ENCODE measurements at places on chromosomes 11 and 22. TPM values are rescaled to one million over a fixed set of nuclear protein-coding genes. Genes with fewer than 3 reads are reported as not detected.

TRMU gene
- total RNA-seq, result 66.6 TPM

CCDC116 gene
- 0.86 TPM for total RNA-seq

SHISAL1 gene
- not detected for total RNA-seq

C11orf98 gene
- 212 TPM for total RNA-seq

YPEL4 gene
- total RNA-seq, result 0.05 TPM

KIRREL3 gene
- total RNA-seq, result not detected

ZNF215 gene
- 0.05 TPM for total RNA-seq

AQP11 gene
- total RNA-seq, result 0.26 TPM

FLRT1 gene
- not detected for total RNA-seq

BRD1 gene
- total RNA-seq, result 34.9 TPM

TMEM45B gene
- 0.48 TPM for total RNA-seq

LRRN4CL gene
- total RNA-seq, result 0.33 TPM

USH1C gene
- not detected for total RNA-seq

GRCh38 chr22:25878933-25879332 lies 136.9 kb downstream of the MYO18B start:
- DNase-seq, result no peak

GRCh38 chr22:22243033-22243680 lies 1.4 kb upstream of the VPREB1 start:
- DNase-seq, result no peak

- no peak for DNase-seq
Measured at GRCh38 chr11:73507086-73507485, 90.8 kb downstream of the FAM168A start.

DNA sequence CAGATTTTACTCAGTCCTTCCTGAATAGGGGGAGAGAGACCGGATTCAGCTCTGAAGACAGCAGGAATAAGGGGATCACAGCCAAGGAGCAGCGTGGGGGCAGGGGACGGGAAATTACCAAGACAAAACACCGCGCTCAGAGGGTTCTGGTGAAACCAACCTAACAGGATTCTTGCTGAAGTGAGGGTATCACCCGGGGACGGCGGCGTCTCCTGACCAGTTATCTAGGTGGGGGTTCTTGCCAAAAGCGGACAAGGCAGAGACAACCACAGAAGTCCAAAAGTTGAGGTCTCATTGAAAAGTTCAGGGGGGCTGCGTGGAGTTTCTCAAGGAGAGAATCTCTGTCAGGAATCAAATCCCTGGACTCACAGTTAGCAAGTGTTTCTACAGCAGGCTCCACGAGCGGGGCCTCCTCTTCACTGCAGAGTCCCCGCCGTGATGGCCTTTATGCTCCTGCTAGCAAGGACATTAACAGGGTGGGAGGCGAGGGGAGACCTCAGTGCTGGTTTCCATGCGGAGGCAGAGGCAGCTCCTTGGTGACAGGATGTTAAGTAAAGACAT lies 291.0 kb downstream of the BRD1 start:
- no peak for DNase-seq

DNA sequence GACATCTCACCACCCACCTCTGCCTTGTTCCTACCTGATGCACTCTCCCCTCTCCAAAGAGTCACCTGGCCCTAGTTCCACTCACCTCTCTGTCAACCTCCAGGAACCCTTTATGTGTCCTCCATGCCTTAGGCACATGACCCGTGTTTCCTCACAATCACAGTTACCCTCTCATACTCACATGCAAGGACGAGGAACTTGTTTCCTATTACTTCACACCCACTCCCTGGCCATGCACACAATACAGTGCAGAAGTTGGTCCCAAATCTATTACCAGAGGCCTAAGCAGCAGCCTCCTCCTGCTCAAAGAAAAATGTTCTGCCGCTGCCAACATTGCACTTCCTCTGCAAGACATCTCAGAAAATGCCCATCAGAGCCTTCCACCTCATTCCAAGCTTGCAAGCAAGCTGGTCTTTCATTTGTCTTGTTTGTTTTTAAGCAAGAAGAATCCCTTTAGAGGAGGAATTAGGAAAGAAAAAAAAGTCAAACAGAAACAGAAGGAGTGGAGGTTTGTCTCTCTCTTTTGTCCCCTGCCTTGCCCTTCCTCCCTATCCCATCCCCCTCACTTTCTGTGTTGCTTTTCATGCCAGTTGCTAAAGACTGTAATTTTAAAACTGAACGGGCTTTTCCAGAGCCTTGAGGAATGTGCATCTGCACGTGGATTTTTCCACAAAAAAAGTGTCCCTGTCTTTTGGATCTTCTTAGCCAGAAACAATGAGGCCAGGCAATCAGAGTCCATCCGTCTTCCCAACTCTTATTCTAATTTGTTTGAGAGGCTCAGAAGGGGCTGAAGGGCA lies 63.4 kb downstream of the KCNJ1 start:
- no peak for DNase-seq

DNA sequence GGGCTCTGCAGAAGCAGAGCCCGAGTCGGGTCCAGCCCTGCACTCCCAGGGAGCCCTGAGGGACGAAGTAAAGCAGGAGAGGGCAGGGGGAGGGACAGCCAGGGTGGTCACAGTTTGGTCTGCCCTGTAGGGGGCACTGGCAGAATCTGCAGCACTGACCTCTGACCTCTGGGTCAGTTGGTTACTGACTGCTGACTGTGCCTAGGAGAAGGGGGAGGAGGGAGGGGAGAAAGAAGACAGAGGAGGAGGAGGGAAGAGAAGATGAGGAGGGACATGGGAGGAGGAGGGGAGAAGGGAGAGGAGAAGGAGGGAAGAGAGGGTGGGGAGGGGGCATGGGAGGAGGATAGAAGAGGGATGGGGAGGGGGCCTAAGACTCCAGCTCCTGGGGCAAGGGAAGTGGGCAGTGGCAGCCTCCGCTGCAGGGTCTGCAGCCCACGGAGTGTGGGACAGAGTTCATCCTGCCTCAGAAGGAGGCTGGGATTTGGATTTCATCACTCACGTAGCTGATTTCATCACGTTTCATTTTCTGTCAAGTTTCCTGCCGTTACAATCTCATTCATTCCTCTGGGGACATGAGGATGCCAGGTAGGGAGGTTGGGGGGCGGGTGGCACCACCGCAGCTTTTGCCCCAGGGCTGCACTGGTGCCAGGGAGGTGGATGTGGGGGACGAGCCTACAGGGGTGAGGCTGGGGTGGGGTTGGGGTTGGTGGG lies 55.2 kb downstream of the FLRT1 start:
- DNase-seq, result no peak

GRCh38 chr11:112903340-112903739 lies 57.9 kb upstream of the NCAM1 start:
- DNase-seq, result no peak

- peak; percentile 97 for DNase-seq
Measured at GRCh38 chr11:62787005-62787759, at the start of gene TMEM179B. TMEM179B (plus strand) TSS chr11:62787402; CDS start chr11:62787432, 30 bp downstream.

GRCh38 chr22:20548806-20549205 lies 41.4 kb downstream of the MED15 start:
- DNase-seq, result no peak

DNA sequence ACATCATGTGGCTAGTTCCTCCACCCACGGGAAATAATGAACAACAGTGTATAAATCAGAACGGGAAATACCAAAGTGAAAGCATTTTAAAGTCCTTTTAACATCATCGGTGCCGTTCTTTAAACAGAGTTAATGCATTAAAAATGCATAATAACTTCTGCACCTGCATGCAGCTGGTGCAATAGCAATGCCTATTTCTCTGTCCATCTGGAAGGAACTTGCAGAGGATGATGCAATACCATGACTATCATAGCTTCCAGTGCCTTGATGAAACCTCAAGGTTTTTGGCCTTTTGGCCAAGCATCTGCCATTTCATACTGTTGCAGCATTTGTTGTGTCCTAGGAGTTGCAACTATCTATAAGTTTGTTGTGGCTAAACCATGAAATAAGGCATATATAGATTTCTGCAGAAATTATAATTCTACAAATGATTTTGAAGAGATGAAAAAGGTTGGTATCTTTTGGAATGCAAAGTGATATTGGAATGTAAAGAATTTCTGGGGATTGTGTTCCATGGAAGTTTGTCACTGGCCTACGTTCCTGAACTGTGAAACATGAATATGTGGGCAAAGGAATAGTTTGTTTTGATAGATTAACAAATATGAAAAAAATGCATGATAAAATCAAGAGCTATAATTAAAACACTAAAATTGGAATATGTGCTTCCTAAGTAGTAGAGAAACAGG lies 9.8 kb upstream of the EIF3F start:
- DNase-seq, result no peak

DNA sequence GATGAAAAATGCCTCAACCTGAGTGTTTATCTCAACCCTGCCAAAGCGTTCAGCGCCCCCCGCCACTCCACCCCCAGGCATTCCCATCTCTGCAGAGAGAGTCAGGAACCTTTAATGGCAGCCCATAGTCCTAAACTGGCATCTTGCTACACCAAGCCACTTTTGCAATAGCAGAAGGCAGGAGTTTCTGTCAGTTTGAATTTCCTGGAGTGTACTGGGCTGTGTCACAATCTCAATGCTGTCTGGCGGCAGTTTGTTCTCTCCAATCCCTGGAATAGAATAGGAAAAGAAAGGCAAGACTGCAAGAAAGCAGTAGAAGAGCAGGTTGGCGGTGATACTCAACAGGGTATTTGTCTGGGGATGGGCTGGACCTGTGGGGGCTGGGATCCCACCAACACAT lies 32.9 kb upstream of the FLI1 start:
- no peak for DNase-seq

DNA sequence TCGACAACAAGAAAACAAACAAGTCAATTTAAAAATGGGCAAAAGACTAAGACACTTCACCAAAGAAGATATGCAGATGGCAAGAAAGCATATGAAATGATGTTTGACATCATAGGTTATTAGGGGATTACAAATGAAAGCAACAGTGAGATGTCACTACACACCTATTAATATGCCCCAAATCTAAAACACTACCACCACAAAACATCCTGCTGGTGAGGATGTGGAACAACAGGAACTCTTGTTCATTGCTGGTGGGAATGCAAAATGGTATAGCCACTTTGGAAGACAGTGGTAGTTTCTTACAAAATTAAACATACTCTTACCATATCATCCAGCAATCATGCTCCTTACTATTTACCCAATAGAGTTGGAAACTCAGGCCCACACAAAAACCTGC lies 29.0 kb downstream of the PRRG4 start:
- no peak for DNase-seq

- DNase-seq, result no peak
Measured at GRCh38 chr11:75902631-75903030, 87.6 kb downstream of the UVRAG start.

DNA sequence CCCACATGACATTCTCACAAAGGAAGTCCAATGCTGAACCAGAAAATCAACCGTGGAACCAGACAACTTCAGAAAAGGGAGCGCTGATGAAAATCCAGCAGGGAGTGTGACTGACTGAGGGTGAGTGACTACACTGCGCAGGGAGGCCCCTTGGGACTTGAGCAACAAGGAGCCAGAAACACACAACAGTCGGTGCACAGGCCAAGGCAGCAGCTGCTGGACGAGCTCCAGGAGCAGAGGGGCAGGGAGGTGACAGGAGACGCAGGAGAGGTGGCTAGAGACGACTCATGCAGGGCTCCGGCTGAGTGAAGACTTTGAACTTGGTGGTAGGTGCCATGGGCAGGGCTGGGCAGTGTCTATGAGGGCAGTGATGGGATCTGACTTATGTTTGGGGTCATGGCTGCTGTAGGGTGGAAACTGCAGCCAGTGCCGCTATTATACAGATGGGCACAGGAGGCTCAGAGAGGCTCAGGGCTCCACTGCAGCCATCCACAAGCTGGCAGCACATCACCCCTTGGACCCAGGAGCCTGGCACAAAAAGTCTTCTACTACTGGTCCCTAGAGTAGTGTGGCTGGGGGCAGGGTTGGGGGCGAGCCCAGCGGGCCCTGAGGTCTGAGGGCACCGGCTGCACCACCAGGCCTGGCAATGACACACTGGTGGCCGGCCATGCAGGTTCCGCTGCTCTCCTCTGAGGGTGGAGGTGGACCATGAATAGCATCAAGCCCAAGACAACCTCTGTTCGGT lies 10.3 kb upstream of the FADD start:
- DNase-seq, result no peak

GRCh38 chr11:3896644-3897043 lies 41.2 kb downstream of the STIM1 start:
- DNase-seq, result no peak

DNA sequence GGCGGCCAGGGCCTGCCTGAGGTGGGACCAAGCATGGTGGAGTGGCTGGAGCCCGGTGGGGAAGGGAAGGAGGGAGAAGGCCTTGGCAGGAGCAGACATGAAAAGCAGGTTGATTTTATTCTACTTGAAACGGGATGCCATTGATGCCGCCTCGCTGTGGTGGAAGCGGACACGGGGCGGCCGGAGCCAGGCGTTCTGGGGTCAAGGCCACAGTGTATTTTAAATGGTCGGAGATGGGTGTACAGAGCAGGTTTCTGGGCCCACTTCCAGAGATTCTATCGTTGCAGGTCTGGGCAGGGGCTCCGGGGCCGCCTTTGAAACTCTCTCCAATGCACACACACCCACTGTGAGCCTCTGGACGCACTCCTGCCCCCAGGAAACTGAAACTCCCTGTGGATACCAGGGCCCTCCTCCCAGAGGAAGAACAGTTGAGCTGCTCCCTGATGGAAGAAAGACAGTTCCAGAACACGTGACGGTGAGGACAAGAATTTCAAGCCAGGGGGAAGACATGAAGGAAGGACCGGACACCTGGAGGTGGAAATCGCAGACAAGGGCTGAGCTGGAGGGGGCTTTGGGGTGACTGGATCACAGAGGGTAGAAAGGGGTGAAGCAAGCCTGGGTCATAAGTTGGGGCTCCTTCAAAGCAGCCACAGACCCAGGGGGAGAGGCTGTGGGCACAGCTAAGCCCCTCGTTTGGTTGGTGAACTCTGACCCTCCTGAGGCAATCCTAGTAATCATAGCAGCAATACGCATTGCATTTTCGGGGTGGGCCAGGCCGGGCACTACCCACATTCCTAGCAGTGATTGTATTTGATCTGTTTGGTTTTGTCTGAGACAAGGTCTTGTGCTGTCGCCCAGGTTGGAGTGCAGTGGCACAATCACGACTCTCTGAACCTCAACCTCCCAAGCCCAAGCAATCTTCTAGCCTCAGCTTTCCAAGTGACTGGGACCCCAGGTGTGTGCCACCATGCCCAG lies 12.3 kb upstream of the LINC01488 start:
- DNase-seq, result no peak

All from activated T-cell treated with anti-CD3 and anti-CD28 coated beads, Interleukin-2, amount 50 U/mL, for 4 hours (primary cell).